ENCODE measurements at places on chromosomes 6 and 20.
A peak's percentile ranks its signal among the peaks of the same experiment; 100 is the strongest.

GRCh38 chr6:50836231-50836630, 17.6 kb downstream of the TFAP2B start:
- no peak for DNase-seq

GRCh38 chr6:29875257-29875656, 47.6 kb downstream of the HLA-G start:
- no peak for DNase-seq

DNA sequence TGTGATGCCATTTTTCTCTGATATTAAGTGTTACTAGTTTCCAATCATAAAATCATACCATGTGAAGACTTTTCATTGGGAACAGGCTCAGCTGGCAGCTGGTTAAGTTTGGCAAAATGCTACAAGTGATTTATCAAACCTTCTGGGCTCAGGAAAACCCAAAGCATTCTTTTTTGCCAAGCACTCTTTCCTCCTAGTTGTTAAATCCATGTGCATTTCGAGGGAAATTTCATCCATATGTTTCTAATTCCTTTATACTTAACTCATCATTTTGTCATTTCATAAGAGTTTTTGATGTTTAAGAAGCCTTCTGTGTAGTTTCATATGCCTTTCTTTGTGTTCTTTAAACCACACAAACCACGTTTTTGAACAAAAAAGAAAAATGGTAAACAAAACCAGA, 217.6 kb upstream of the PDE10A start:
- DNase-seq, result no peak

GRCh38 chr6:88665131-88665530, 298.3 kb downstream of the RNGTT start:
- no peak for DNase-seq

DNA sequence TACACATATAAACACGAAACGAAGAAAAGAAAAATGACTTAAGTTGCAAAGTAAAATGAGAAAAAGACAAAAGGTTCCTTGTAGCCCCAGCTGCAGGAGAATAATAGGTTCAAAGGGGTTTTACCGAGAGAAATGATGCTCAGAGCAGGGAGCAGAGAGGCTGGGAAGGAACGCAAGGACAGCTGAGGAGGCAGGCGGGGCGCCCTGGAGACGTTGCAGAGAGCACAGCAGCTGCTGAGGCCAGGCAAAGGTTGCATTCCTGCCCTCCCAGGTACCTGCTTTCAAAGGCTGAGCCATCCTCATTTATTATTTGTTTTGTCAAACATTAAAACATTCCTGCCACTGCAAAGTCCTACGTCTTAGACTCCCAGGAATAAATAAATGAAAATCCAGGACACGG, 16.2 kb upstream of the VAPB start:
- no peak for DNase-seq

DNA sequence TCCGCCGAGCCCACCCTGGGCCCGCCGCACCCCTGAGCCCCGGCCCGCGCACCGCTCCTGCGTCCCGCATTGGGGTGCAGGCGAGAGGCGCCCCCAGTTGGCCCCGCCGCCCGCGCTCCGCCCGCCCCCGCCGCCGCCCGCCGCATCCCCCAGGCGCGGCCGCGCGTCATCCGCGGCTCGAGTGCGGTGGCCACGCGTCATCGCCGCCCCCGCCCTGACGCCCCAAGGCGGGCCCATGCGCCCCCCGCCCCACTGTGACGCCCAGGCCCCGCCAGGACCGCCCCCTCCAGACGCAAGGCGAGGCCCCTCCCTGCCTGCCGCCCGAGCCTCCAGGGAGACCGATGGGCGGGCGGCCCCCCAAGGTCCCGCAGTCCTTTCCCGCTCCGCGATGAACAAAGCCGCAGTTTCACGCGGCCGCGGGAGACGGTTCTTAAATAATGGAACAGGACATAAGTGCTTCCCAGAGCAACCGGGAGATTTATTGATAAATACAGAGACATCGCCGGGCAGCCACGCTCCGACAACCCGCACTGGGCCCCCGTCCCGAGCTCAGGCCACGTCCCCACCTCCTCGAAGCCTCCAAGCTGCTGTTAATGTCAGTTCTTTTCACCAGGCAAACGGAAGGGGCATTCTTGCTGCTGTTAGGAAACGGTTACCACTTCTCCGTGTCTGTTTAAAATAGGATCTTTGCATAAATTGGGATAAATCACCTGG, at the start of gene ANKRD60:
ANKRD60 (minus strand) TSS at position 170 of the 714 bp plus-strand sequence; CDS start at position 170, 0 bp downstream.
- no peak for DNase-seq

- DNase-seq, result no peak
Observed at GRCh38 chr6:47106721-47107197, 64.6 kb upstream of the ADGRF1 start.

GRCh38 chr20:53872561-53873229, 197.7 kb downstream of the BCAS1 start:
- DNase-seq, result no peak

DNA sequence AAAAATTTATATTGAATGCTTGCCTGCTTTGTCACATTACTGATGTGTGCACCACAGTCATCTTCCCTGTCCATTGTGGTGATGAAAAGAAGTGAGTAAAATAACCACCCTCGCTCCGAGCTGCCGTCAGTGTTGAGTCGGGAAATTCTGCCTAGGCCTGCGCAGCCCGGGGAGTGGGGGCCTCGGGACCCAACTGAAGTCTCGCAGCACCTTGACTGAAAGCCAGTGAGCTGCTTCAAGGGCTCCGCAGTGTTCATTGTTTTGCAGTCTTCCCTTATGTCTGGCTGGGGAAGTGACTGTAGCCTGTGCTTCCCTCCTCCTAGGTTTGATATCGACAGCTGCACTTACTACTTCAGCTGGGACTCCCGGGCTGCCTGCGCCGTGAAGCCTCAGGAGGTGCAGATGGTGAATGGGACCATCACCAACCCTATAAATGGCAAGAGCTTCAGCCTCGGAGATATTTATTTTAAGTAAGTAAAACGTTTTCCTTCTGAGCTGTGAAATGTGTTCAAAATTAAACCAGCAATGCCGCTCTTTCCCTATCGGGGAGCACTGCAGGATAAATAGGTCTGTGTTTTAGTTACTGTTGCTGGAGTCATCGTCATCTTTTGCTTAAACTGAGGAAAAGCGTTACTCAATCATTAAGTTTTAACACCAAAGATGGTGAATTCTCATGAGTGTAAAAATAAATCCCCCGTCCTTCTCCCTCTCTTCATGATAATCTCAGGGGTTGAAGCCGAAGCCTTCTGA, 32.7 kb upstream of the SLC22A1 start:
- DNase-seq, result no peak

DNA sequence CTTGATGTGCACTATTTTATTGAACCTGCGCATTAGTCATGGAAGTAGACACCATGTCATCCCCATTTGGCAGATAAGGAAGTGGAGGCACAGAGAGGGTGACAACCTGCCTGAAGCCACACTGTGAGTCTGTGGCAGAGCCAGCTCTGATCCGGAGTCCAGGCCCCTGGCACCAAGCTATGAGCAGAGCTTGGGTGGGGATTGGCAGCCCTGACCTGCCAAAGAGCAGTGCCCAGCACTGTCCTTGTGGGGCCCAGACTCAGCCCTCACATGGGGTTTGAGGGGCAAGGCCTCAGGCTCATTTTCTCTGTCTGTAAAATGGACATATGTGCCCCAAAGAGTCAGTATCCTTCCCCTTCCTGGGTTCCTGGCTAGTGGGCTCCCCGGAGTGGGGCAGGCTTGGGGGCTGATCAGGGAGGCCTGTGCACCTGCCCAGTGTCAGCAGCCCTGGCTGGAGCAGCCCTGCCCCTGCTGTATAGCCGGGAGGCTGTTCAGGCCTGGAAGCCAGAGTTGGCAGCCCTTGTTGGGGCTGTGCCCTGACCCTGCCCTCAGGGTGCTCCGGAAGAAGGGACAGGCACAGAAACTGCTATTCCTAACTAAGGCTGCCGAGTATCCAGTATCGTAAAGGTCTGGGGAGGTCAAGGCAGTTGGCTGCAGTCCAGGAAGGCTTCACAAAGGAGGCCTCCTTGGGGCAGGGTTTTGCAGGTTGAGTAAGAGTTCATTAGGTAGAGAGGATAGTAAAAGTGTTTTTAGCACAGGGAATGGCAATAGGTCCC, 38.7 kb downstream of the TGM2 start:
- no peak for DNase-seq

- no peak for DNase-seq
Observed at GRCh38 chr20:38579921-38580320, 1.1 kb upstream of the ADIG start.

- no peak for DNase-seq
Observed at GRCh38 chr6:108706649-108707048, 141.6 kb upstream of the ARMC2 start.

GRCh38 chr6:20589266-20589665, 55.0 kb downstream of the CDKAL1 start:
- no peak for DNase-seq

DNA sequence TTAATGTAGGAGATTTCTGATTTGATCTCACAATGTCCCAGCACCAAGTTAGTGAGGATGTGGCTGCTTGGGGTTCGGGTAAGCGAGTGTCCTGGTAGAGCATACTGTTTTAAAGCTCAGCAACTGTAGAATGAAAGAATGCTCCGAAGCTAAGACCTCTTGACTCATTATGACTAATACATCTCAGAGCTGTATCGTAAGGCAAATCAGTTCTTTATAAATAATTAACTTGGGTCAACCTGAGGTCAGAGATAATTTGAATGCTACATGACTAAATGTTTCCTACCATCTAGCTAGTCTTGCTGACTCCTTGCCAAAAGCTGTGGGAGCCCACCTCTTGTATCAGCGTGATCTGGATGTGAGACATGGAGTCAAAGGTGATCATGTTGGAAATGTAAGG, 128.8 kb upstream of the PDE7B start:
- no peak for DNase-seq

- DNase-seq, result no peak
Observed at GRCh38 chr6:41036186-41036585, 2.8 kb downstream of the UNC5CL start.

DNA sequence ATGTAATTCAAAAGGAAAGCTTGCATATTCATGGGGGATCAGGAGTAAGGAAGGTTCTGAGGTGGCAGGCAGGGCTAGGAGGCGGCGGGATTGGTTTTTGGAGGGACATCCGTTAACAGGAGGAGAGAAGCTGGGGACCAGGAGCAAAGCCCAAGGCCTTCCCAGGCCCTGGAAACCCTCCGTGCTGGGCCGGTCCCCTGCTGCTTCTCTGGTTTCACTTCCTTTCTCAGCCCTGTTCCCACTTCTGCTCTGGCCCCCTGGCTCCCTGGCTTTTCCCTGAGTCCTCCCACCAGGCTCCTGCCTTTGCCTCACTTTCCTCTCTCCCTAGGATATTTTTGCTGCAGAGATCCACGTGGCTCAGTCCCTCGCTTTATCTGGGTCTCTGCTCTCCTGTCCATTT, 26.4 kb upstream of the SALL4 start:
- DNase-seq, result no peak

DNA sequence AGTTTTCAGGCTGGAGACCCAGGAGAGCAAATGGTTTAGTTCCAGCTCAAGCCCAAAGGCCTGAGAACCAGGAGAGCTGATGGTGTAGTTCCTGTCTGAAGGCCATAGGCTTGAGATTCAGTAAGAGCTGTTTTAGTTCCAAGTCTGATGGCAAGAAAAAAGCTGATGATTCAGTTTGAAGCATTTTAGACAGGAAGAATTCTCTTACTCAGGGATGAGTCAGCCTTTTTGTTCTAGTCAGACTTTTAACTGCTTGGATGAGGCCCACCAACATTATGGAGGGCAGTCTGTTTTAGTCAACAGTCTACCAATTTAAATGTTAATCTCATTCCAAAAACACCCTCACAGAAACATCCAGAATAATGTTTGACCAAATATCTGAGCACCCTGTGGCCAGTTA, 2.5 kb downstream of the ZSCAN26 start:
- DNase-seq, result no peak

- no peak for DNase-seq
Observed at GRCh38 chr6:29559524-29560287, at the start of gene UBD. Gene UBD, minus strand, starts transcription at chr6:29559732. Its CDS starts 31 bp downstream, at chr6:29559701.

GRCh38 chr20:5463007-5463686, 146.4 kb upstream of the PROKR2 start:
- DNase-seq, result no peak

GRCh38 chr6:170089963-170090362, 200.9 kb downstream of the DLL1 start:
- DNase-seq, result no peak

GRCh38 chr20:33600981-33601380, 61.1 kb upstream of the C20orf144 start:
- no peak for DNase-seq

DNA sequence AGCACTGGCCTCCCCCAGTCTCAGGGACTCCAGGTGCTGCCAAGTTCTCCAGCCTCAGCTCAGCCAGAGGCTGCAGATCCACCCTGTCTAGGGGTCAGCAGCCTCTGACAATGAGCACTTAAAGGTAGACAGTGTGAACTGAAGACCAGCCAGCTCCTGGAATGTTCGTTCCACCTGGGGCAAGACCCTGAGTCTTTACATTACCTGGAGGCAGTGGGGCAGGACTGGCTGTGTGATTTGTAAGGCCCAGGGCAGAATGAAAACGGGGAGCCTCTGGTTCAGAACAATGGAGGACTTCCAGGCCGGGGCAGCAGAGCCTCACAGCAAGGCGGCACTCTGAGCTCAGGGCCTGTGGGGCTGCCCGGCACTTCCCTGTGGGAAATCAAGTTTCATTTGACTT, 65.0 kb downstream of the CTCFL start:
- DNase-seq, result no peak

GRCh38 chr20:4009309-4009708, 6.0 kb downstream of the RNF24 start:
- DNase-seq, result no peak

DNA sequence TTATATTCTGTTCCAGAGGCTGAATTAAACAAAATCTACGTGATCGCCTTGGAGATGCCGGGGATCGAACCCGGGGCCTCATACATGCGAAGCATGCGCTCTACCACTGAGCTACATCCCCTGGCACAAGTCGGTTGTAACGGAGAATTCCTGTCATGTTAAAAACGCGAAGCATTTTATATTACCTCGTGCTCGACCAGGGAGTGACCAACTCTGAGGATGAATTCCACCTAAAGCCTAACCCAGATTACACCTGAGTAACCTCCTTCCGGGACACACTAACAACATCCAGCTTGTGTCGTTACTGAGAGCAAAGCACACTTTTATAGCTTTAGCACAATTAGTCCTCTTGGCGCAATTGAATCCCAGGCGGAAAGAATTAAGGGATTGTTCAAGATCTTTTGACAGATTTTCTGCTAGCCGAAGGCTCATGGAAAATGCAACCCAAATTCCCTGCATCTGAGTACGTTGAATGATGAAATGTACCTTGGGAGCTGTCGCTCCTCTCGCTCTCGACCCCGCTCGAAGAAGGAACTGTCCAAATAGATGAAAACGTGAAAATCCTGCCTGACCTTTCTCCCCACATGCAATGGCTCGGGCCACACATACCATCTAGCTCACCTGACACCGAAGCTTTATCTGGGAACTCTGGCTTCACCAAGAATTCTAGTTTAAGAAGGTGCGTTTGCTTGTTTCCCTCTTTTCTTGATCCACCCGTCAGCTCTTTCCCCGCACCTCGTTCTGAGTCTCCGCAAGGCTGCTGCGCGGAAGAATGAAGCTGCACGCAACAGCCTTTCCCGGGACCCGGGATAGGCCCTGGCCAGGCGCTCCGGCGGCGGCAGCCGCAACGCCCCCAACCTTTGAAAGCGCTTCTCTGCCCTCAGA, 148.3 kb downstream of the GPX5 start:
- peak; percentile 34 for DNase-seq

- no peak for DNase-seq
Observed at GRCh38 chr6:168050225-168050880, 28.7 kb downstream of the FRMD1 start.

- DNase-seq, result no peak
Observed at GRCh38 chr20:49916146-49917002, 1.0 kb upstream of the SPATA2 start.

- DNase-seq, result no peak
Observed at GRCh38 chr6:22598339-22598738, 29.0 kb downstream of the HDGFL1 start.
